ENCODE measurements at places on chromosomes 12 and 14.
A peak's percentile ranks its signal among the peaks of the same experiment; 100 is the strongest.

GRCh38 chr12:105740970-105741725, 397.6 kb downstream of the NUAK1 start:
- DNase-seq = no peak

DNA sequence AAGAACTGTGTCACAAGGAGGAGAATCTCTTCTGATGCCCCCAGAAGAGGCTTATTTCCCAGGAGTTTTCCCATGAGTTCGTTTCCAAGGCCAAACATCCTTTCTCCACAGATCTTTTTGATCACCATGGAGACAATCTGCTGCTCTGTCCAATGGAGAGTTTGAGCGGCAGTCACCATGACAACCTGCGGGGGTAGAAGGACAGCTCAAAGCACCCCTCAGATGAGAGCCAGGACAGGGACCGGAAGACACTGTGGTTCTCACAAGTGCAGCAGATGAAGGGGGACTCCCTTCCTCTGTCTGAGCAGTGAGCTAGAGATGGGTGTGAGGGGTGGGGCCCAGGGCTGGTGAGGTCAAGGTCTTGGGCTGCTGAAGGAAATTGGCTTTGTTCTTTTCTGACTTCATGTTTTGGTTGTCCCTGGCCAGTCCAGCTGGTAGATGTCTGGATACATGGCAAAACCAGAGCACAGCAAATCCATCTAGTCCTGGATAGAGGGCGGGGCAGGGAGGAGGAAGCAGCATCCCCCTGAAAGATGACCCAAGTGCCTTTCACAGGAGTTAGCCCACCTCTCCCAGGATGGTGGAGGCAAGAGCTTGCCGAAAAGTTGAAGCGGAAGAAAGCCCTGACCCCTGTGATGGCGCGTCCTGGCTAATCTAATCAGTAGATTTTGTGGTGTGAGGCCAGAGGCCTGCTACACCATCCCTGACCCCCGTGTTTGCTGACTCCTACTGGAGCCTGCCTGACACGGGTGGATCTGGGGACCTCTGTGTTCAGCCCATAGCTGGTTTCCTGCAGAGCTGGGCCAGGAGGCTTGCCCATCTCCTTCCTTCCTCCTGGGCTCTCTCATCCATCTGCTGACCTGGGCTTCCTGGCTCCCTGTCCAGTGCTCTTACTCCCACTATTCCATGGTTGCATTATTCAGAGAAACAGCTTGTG, 24.4 kb downstream of the DHRS2 start:
- DNase-seq = no peak

DNA sequence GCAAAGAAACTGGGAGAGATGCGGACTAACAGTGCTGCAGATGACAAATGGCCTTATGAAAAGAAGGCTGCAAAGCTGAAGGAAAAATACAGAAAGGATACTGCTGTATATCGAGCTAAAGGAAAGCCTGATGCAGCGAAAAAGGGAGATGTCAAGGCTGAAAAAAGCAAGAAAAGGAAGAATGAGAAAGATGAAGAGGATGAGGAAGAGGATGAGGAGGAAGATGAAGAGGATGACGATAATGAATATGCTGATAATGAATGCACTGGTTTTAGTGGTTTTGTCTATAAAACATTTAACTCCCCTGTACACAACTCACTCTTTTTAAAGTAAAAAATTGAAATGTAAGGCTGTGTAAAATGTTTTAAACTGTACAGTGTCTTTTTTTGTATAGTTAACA, 13.2 kb upstream of the ARID4A start:
- no peak for DNase-seq

DNA sequence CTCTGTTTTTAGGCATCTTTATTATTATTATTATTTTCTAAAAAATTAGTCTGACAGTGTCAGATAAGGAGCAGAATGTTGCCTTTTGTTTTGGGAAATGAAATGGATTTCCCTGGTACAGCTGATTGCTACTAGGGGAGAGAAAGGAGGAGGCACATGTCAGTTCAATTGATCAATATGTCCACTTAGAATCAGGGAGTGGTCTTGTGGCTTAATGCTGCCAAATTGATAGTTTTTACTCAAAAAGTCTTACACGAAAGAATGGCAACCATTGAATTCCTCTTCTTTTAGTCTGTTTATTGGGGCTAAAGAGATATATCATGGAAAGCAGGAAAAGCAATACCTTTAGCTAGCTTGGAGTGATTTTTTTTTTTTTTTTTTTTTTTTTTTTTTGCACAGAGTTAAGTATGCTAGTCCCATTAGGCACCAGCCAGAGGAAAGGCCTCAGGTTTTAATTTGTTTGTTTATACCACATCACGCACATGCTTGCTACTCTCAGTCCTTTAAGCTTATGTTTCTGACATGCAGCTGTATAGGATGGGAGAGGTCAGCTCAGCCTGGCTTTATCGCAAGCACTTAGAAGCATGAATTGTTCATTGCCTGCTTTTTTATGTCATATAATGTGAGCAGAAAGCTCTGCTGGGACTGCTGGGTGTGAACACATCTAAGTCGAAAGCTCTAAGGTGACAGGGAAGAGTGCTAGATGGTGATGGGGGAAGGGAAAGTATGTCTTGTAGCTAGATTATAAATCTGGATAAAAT, 1.4 kb downstream of the AKAP6 start:
- no peak for DNase-seq

- DNase-seq = no peak
Observed at GRCh38 chr14:93982230-93983007, 6.0 kb upstream of the ASB2 start.

DNA sequence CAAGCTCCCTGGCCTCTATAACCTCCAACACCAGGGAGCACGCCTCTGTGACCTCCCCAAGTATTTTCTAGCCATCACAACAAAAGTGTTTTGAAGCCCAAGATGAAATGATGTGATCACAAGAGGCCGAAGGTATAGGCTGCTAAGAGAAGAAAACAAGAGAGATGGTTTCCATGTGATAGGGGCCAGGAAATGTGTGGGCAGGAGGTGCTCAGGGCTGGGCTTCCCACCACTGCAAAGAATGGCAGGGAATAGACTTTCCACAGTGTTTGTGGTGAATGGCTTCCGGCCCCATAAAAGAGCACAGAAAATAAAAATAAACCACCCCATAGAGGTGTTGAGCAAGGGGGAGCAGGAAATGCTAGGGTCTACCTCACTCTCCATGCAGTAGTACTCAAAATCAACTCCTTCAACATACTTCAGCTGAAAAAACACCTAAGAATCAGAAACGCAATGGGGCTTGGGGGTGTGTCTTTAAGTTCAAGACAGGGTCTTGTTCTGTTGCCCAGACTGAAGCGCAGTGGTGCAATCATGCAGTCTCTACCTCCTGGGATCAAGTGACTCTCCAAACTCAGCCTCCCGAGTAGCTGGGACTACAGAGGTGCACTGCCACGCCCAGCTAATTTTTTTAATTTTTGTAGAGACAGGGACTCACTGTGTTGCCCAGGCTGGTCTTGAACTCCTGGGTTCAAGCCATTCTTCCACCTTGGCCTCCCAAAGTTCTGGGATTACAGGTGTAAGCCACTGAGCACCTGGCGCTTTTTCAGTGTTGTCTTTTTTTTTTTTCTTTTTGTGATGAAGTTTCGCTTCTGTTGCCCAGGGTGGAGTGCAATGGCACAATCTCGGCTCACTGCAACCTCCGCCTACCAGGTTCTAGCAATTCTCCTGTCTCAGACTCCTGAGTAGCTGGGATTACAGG, 27.1 kb downstream of the DAD1 start:
- peak; percentile 74 for DNase-seq

- no peak for DNase-seq
Observed at GRCh38 chr12:111864913-111865312, 22.9 kb downstream of the MAPKAPK5 start.

GRCh38 chr12:85588221-85588620, 248.0 kb downstream of the RASSF9 start:
- no peak for DNase-seq

GRCh38 chr12:92912052-92912451, 17.0 kb downstream of the EEA1 start:
- DNase-seq = no peak

GRCh38 chr12:46571608-46572007, 199.0 kb upstream of the SLC38A2 start:
- no peak for DNase-seq

- DNase-seq = no peak
Observed at GRCh38 chr14:39232554-39233415, 930 bp upstream of the MIA2 start.

- no peak for DNase-seq
Observed at GRCh38 chr14:105496831-105497591, 6.0 kb downstream of the TEDC1 start.

DNA sequence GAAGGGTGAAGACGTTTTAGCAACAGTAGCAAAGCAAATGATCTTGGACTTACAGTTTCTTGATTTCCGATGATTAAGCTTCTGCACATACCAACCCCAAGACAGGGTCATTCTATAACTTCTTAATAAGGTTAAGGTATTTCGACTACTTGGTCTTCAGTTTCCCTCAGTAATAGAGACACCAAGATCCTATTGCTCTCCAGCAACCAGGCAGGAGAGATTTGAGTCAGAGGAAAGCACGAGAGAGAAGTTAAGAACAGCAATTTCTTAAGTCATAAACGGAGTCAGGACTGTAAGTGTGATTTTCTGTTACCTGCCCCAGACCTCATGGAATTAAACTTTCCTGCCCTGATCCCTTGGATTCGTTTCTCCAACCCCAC, 215.6 kb downstream of the TTC8 start:
- DNase-seq = no peak

DNA sequence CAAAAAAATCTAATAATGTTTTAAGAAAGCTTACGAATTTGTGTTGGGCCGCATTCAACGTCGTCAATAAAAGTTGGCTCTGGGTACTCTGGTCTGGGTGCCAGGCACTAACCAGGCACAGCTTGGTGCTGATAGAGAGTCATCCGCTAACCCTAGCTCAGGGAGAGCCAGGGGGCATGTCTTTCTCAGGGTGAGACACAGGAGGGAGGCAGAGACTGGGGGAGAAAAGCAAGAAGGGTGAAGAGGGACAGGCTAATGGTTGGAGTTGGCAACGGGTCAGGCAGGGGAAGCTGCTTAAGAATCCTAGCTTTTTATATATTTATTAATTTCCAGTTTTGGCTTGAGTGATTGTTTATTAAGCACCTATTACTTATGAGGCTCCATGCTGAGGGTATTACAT, 105.0 kb downstream of the CMKLR1 start:
- DNase-seq = no peak

DNA sequence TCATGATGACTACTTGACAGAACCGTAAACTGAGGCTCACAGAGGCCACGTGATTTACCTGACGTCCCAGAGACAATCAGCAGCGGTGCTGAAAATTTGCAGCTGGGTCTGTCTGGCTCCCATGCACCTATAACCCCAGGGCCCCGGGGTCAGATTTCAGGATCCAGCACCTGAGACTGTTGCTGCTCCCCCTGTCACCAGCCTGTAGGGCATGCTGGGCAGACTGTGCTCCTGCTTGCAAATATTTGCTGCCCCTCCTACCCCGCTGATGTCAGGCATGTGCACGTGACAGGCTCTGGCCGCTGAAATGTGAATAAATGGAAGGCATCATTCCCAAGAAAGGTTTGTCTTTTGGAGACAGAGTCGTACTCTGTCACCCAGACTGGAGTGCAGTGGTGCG, 6.0 kb downstream of the MMAB start:
- DNase-seq = no peak

DNA sequence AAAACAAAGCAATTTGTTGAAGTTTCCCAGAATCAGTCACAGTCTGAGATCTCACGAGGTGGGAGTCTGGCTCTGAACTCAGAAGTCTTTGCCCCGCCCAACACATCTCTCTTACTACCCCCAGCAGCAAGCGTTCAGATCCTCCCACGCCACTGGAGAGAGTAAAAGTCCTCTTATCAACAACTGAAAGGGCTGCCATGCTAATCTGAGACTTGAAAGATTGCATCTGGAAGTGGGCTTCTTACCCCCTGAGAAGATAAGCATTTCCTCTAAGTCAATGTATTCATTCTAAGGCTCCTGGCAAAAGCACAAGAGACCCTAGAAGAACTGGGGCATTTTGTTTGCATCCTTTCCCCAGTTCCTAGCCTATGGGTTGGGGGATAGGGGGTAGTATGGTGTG, 34.1 kb upstream of the STON2 start:
- DNase-seq = no peak

Measured in effector memory CD4-positive, alpha-beta T cell (primary cell).